ENCODE measurements at places on chromosomes 1 and 21.
A peak's percentile ranks its signal among the peaks of the same experiment; 100 is the strongest.

DNA sequence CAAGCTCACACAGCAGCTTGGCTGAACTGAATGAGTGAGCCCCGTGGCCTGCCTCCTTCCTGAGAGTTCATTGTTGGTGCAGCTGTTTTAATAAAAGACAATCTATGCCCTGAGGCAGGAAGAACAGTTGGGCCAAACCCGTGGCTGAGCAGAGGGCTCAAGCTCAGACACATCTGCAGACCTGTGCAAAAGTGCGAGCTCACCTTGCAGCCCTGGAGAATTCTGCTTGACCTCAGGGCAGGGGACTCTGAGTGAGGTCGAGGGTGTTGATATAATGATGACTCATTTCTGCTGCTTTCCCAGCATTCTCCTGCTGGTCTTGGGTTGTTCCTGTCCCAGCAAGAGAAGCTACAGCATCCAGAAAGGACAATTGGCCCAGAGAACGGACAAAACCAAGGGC lies 61.0 kb downstream of the ATP5PO start:
- DNase-seq = no peak

GRCh38 chr1:195113471-195113870 lies 1494.8 kb downstream of the KCNT2 start:
- DNase-seq = peak; percentile 19

DNA sequence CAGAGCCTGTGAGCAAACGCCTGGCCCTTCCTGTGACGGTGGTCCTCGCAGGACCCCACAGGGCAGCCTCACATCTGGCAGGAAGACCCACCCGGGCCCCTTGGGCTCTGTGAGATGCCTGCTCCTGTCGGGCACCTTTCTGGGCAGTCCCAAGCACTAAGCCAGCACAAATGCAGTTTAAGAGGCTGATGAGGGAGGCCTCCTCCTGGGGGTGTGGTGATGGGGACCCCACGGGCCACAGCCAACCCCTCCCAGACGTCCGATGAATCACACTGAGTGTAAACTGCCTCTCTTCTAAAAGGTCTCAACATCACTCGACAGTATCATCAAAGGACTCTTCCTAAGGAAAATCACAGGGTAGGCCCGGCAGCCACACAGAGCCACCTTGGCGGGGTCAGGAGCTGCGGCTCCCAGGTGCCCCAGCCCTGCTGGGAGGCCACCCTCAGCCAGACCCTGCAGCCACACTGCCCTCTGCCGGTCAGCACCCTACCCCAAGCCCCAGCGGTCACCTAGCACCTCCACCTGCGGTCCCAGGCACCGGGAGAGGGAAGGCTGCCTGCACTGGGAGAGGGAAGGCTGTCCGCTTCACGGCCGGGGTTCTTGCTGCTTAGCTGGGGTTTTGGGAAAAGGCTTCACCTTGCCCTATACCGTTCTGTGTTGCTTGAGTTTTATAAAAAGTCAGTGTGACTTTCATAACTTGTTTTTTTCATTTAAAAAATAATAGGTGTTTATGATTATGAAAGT lies 3.9 kb upstream of the PRKCZ start:
- no peak for DNase-seq

DNA sequence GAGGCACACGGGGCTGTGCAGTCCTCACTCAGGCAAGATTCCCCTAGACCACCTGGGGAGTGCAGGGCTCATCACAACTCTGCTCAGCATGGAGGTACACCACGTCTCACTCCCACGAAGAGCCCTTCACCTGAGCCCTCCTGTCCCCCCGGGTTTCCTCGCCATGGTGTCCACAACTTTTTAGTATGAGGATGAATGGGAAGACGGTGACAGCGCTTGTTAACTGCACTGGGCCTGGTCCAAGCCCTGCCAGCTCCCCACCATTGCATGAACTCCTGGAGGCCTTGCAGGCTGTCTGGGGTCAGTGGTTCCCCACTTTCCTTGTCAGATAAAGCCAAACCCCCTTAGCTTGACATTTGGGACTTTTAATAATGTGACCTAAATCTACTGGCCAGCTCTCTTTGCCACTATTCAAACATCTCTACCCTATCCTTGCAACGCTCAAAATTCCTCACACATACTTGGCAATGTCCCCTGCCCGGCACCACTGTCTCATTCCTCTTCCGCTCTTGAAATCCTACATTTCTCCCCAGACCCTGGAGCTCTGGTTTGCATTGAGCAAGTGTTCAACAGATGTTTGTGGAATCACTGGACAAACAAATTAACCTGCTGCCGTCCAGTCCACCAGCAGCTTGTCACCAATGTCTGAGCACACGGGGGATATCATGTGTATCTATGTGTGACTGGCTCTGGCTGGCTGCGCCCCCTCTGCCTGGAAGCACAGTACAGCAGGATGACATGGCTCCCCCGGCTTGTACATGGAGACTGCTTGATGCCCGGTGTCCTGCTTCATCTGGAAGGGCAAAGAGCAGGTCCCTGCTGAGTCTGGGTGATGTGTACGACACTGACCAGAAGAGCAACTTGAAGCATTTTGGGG lies 11.2 kb downstream of the TMEM9 start:
- no peak for DNase-seq

- DNase-seq = no peak
Observed at GRCh38 chr1:13675151-13675651, 24.8 kb upstream of the PRDM2 start.

- DNase-seq = no peak
Observed at GRCh38 chr21:30146558-30147282, 19.9 kb downstream of the CLDN17 start.

- no peak for DNase-seq
Observed at GRCh38 chr21:45590246-45590725, 48.0 kb upstream of the SLC19A1 start.

DNA sequence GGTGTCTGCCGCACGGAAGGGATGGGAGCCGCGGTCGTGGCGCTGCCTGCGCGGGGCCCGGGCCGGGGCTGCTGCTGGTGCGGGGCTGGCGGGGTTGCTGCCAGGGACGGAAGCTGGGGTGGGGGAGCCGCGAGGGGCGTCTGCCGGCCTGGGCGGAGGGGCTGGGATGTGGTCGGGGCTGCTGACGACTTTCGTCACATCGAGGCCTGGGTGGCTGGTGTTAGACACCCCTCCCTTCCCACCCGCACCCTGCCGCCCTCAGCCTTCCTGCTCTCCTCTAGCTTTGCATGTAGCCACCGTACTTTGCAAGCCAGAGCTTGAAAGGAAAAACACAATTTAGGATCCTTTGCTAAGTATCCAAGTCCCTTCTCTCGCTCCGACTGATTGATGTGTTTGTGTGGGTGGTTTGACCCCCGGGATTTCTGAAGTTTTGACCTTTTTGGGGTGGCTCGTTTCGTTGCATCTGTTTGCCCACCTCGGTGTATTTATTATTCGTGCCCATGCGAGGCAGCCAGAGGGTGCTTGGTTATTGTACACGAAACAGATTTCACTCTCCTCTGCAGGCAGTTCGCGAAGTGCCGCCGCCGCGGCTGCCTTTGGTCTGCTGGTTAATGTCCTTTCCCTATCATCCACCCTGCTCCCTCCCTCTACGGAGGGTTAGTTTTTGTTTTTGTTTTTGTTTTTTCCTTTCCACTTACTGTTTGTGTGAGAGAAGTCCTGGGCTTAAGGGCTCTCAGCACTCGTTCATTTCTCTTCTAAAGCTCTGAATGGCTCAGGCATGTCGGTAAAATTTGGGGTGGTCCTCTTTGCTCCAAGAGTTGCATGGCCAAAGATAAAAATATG lies 868 bp downstream of the C1orf21 start:
- peak; percentile 34 for DNase-seq

- no peak for DNase-seq
Observed at GRCh38 chr1:52628614-52629324, 4.2 kb upstream of the SHISAL2A start.

- DNase-seq = no peak
Observed at GRCh38 chr1:222224156-222224555, 323.7 kb downstream of the HHIPL2 start.

GRCh38 chr1:155648207-155649147 lies 38.5 kb downstream of the MSTO1 start:
- DNase-seq = peak; percentile 96

DNA sequence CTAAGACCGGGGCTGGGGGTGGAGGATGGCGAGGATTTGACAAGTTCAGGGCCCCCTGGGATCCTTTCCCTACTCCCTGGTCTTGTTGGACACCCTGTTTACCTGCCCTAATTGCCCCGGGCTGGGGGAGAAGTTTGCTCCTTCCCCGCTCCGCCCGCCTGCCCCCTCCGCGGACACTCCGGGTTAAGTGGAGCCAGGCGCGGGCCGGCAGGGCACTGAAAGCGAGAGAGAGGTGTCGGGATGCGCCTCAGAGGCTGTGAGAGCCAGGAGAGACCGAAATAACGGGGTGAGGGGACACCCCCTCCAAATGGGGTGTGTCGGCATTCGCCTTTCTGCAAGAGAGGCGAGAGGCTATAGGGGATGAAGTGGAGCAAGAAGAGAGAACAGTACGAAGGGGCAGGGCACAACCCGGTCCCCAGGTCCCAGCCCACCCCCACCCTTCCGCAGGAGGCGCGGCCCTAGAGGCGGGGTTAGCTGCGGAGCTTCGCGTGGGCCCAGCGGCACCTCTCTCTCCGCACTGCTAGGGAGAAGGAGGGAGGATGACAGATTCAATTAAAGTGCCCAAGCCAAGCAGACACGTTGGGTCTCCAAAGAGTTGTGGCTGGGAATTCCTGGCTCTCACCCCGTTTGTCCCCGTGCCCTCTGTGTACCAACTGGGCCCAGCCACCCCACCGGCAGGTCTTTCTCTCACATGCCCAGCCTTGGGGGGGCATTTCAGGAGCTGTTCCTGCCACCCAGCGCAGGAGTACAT lies 3.8 kb downstream of the EFNA3 start:
- no peak for DNase-seq

DNA sequence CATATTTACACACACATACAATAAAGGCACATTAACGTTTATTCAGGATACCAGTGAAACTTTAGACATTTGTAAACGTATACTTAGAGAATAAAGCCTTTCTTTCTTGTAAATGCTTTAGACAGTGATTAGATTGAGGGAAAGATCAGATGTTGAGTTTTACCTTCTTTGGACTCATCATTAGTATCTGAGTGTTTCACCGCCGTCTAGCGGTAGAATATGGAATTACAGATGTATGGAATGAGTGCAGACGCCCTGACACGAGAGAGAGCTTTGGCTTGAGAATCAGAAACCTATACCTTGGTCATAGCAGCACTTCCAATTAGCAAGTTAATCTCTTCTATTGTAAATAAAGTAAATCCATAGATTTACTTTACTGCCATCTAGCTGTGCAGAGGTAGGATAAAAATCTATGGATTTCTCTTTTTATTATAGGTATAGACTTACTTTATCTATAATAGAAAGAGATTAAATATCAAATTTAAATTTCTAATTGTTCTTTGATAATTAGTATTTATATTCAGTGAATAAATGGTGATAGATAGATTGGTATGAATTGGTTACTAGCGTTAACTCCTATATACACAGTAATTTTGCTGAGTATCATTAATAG lies 12.6 kb downstream of the FLG2 start:
- peak; percentile 62 for DNase-seq

DNA sequence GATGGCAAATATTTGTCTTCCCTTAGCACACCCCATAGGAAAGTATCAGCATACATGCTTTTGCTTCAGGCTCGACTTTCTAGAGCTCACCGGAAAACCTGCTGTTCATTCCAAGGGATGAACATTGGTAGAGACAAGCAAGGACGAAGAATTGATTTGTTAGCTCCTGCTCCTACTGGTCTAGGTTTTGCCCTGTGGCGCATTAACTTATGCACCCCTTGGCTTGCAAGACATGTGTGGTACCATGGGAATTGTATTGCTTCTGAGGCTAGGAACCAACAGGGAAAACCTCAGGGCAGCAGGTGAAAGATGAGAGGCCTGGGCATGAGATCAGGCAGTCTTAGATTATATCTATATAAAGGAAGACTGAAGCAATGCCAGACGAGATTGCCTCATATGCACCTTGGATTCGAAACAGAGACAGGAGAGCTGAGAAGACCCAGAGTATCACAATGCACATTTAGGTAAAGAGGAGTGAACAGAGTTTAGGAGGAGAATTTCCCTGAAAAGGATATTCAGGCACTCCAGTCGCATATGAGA lies 771.2 kb upstream of the B3GALT2 start:
- no peak for DNase-seq

DNA sequence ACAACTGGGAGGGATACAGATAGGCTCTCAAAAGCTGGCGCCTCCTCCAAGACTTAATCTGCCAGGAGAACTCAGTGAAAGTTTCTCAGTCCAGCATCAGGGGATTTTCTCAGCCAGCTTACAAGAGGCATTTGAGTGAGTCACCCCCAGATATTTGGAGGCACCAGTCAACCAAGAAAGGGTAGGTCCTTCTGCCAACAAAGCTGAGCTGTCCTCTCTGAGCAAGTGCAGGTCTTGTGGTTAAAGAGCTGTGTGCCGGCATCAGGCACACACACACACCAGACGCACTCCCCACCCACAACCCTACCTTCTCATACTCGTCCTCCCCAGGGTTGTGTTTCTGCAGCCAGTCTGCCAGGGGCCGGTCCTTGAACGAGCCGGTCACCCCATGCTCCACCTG lies 27.0 kb upstream of the PPP1R15B start:
- DNase-seq = peak; percentile 96

- DNase-seq = peak; percentile 30
Observed at GRCh38 chr21:39263372-39263771, 50.1 kb downstream of the BRWD1 start.

DNA sequence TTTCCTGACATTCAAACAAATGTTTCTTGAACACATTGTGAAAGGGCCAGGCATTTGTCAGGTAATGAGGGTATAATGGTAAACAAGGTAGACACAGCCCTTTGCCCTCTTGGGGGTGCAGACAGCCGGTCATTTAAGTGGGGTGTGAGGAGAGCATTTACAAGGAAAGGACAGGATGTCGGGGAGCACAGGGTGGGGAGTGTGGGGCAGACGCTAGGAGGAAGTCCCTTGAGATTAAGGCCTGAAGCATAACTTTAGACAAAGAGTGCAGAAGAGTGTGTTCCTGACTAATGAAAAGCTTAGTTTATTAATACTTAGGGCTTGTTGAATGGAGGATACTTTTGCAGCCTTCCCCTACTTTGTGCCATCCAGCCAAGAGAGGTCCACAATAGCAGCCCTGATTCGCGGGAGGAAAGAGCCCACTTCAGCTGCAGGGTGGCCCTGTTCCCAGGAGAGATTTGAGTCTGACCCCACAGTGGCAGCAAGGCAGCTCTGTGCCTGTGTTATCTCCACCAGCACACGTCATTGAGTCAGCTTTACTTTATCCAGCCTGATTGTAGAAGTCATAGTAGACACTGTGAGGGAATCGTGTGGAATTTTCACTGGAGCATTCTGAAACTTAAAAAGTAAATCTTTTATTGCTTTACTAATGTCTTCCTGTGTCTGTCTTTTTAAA lies 35.1 kb downstream of the MPZL1 start:
- DNase-seq = no peak

GRCh38 chr1:206634365-206635079 lies 814 bp upstream of the DYRK3 start:
- DNase-seq = peak; percentile 96

GRCh38 chr1:157403203-157403602 lies 149.1 kb downstream of the FCRL5 start:
- DNase-seq = peak; percentile 20

GRCh38 chr1:5999711-6000443 lies 7.7 kb upstream of the NPHP4 start:
- no peak for DNase-seq

GRCh38 chr1:33655496-33655895 lies 183.1 kb downstream of the ZSCAN20 start:
- DNase-seq = no peak
